ENCODE measurements at places on chromosomes 3 and 15.

GRCh38 chr15:51585986-51586385 is 36.6 kb downstream of the DMXL2 start:
- no peak for DNase-seq

GRCh38 chr3:15539066-15539465 is 17.6 kb upstream of the COLQ start:
- DNase-seq: no peak

DNA sequence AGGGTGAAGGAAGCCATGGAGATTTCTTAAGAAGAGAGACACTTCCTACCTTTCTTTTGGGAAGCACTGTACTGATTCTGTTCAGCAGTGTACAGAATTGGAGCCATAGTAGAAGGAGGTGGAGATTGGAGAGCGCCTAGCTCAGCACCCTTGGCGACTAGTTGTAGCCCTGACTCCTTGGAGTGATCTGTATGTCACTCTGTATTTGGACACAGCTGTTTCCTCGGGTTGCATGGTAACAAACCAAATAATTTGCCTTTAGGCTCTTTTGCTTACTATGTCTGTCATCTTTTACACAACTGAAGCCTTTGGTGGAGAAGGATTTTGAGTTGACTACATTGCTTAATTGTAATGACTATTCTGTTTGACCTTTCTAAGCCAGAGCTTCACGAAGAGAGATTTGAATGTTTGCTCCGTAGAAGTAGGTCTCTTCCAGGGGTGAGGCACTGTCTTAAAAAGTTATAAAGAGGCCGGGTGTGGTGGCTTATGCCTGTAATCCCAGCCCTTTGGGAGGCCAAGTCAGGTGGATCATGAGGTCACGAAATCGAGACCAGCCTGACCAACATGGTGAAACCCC is 77.1 kb downstream of the AKAP13 start:
- DNase-seq: no peak

GRCh38 chr3:105832644-105833043 is 36.2 kb downstream of the CBLB start:
- no peak for DNase-seq

GRCh38 chr3:183114384-183115178 is 15.3 kb upstream of the MCCC1 start:
- no peak for DNase-seq

GRCh38 chr3:55676643-55677042 is 189.5 kb upstream of the WNT5A start:
- DNase-seq: no peak

- no peak for DNase-seq
Observed at GRCh38 chr3:29906906-29907305, 626.0 kb downstream of the RBMS3 start.

All from upper lobe of right lung (tissue), 1 donor.